Mesendoderm (in vitro differentiated cells): ENCODE measurements at places on chromosomes 12 and 14.
A peak's percentile ranks its signal among the peaks of the same experiment; 100 is the strongest.

GRCh38 chr12:47024463-47024862 lies 55.0 kb upstream of the PCED1B start:
- no peak for DNase-seq

GRCh38 chr12:19709889-19710288 lies 270.6 kb downstream of the AEBP2 start:
- DNase-seq: no peak

GRCh38 chr12:128313931-128314330 lies 47.0 kb downstream of the TMEM132C start:
- no peak for DNase-seq

DNA sequence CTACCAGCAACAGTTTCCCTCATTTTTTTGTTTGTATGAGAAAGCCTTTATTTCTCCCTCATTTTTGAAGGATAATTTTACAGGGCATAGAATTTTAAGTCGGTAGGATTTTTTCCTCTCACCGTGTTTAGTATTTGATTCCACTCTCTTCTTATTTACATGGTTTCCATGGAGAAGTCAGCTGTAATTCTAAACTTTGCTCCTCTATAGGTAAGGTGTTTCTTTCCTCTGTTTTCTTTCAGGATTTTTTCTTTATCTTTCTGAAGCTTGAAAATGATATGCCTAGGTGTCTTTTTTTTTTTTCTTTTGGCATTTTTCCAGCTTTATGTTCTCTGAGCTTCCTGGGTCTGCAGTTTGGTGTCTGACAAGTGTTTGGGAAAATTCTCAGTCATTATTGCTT lies 75.6 kb upstream of the ETV6 start:
- DNase-seq: no peak

DNA sequence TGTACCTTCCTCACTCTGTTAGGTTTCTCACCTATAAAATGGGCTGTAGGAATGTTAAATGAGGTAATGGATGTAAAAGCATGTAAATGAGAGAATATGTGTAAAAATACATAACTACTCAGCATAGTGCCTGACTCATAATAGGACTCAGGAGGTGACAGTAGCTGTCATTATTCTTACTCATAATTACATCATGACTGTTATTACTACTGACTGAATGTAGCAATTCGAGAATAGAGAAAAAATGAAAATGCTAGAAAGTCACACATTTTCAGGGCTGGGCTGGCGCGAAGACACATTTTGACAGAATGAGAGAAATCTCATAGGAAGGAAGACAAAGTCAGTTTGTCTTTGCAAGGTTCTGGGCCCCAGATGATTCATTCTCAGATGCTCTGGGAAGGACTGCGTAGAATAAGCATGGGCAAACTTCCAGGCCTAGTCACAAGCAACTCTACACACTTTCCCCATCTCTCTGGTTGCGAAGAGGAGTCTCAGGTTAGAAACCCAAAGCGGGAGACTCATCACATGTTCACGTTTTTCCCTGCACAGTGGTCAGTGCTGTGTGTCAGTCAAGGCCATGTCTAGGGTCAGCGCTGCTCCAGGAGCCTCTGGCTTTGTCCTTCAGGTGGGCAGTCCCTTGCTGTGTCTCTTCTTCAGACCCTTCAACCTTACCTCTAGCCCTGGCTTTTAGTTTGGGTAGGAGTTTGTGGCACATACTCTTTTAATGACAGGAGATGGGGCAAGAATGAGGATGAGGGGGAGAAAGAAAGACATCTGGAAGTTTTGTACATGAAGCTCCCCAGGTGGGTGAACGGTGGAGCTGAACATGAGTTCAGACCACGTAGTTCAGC lies 8.4 kb downstream of the GPRC5A start:
- DNase-seq: no peak

- DNase-seq: no peak
Observed at GRCh38 chr12:94677778-94678177, 27.4 kb upstream of the TMCC3 start.

GRCh38 chr12:96070670-96071279 lies 35.4 kb upstream of the LTA4H start:
- peak; percentile 80 for DNase-seq

GRCh38 chr12:2359725-2360629 lies 307.2 kb downstream of the CACNA1C start:
- DNase-seq: no peak
